Osteocyte (in vitro differentiated cells): ENCODE measurements at places on chromosomes 16 and 17.

- peaks cover 18% of the 10 kb centered on the region for H3K4me1 ChIP-seq
- H3K27me3 ChIP-seq: no peaks in the 10 kb centered on the region
- peak overlapping the region; percentile 48 for H3K4me3 ChIP-seq
- peak overlapping the region; percentile 70 for H3K27ac ChIP-seq
- no peaks in the 10 kb centered on the region for H3K36me3 ChIP-seq
Measured at GRCh38 chr17:15377616-15378015, 36.2 kb upstream of the TEKT3 start.

DNA sequence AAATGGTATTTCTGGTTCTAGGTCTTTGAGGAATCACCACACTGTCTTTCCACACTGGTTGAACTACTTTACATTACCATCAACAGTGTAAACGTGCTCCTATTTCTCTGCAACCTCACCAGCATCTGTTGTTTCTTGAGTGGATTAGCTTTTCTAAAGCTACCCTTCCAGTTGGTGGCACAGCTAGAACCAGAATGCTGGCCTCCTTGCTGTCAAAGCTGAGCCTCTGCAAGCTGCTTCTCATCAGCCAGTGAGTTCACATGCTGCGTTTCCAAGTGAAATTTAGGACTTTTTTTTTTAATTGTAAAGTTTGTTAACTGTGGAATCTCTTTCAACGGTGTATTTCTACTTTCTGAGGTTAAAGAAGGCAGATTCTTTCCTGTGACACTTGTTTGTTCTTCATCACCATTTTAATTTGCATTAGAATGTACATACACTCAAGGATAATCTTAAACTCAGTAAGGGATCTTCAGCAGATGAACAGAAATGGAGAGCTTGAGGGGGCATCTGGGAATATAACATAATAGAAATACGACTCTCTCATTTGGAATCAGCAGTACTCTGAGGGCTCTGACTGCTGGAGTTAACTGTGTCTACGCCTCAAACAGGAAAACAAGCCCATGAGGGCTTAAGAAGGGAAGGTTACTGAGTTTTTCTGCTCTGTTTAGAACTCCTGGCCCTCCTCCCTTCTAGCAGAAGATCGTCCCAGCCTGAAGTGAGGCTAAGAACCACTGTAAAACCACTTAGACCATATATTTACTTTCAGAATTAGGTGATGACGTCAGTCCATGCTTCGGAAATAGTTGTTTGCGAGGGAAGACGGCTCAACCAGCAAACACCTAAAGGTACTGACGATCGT, 148.4 kb upstream of the FAM20A start:
- H3K4me1 ChIP-seq: no peaks in the 10 kb centered on the region
- no peak overlapping the region for H3K4me3 ChIP-seq
- peaks cover 5% of the 10 kb centered on the region for H3K27me3 ChIP-seq
- H3K27ac ChIP-seq: no peak overlapping the region

DNA sequence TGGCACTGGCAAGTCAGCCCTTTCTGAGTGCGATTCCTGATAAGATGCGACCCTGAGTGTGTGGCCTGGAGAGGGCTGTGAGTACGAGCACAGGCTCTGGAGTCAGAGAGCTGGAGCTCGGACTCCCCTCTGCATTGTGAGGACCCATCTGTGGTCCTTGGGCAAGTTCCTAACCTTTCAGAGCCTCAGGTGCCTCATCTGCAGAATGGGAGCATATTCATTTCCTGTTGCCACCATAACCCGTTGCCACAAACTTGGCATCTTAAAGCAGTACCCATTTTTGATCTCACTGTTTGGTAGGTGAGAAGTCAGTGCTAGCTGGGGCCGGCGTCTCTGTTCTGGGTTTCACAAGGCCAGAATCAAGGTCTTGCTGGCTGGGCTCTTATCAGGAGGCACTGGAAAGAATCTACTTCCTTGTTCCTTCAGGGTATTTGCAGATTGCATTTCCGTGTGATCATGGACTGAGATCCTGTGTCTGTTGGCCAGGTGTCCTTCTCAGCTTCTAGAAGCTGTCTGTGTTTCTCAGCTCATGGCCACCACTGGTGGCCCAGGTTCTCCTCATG, 20.2 kb downstream of the KNOP1 start:
- no peaks in the 10 kb centered on the region for H3K27me3 ChIP-seq
- H3K36me3 ChIP-seq: peaks cover 29% of the 10 kb centered on the region
- H3K27ac ChIP-seq: no peak overlapping the region
- no peak for DNase-seq

DNA sequence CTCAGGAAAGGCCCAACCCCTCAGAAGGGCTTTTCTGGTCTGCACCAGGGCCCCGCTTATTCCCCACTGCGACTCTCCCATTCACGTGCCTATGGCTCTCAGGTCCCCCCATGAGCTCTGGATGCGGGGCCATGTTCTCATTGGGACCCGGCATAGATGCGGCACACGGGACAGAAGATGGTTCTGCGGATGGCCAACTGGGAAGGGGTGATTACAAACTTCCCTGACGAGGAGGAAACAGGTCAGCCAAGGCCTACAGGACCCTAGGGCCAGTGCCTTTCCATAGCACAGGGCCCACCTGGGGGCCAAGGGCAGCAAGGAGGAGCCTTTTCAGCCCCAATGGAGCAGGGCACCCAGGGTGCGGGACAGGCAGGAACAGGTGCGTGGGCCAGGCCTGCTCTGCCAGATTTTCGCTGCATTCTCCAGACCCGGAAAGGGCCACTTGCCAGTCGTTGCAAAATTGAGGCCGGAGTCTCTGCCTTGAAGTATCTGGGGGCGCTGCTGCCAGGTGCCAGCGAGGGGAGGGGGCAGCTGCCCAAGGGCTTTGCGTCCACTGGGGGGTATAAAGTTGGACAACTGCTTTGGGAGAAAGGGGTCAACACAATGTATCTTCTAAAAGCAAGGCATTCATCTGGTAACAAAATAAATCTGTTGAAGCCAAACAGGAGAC, 20.5 kb downstream of the SLC7A5 start:
- H3K4me1 ChIP-seq: peaks cover 75% of the 10 kb centered on the region
- H3K27me3 ChIP-seq: no peaks in the 10 kb centered on the region
- H3K27ac ChIP-seq: no peak overlapping the region
- no peak overlapping the region for H3K4me3 ChIP-seq
- peaks cover 28% of the 10 kb centered on the region for H3K36me3 ChIP-seq

GRCh38 chr17:42184713-42185620, at the start of gene HCRT:
Gene HCRT (minus strand): TSS chr17:42185452. CDS start chr17:42185365, 87 bp downstream.
- peaks cover 22% of the 10 kb centered on the region for H3K4me1 ChIP-seq
- no peak within 1 kb of the TSS for H3K27ac ChIP-seq
- H3K4me3 ChIP-seq: peak within 1 kb of the TSS; percentile 60
- no peak for DNase-seq
- peaks cover 25% of the 10 kb centered on the region for H3K27me3 ChIP-seq
- H3K36me3 ChIP-seq: no peaks in the 10 kb centered on the region

- H3K4me3 ChIP-seq: no peak overlapping the region
- no peaks in the 10 kb centered on the region for H3K27me3 ChIP-seq
- no peaks in the 10 kb centered on the region for H3K4me1 ChIP-seq
- DNase-seq: peak; percentile 84
- H3K36me3 ChIP-seq: no peaks in the 10 kb centered on the region
Measured at GRCh38 chr17:22703204-22703603, 1010.9 kb downstream of the KCNJ18 start.

DNA sequence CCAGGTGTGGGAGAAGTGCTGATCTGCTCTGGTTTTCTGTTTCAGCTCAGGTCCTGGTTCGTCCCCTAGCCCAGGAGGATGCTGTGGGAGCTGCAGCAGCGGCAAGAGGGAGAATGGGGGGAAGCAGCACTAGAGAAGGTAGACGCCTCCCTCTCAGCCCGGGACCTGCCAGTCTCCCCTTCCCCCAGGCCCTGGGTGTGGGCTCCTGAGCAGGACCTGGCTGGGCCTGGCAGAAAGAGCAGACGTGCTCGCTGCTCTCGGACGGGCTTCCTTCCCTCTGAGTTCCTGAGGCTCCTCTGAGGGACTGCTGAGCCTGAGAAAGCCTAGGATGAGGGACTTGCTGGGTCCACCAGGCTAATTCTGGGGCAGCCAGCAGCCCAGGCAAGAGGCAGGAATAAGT, 3.1 kb downstream of the PRCD start:
- H3K27ac ChIP-seq: no peak overlapping the region
- DNase-seq: no peak
- H3K4me1 ChIP-seq: peaks cover 30% of the 10 kb centered on the region
- no peaks in the 10 kb centered on the region for H3K27me3 ChIP-seq
- H3K4me3 ChIP-seq: no peak overlapping the region

DNA sequence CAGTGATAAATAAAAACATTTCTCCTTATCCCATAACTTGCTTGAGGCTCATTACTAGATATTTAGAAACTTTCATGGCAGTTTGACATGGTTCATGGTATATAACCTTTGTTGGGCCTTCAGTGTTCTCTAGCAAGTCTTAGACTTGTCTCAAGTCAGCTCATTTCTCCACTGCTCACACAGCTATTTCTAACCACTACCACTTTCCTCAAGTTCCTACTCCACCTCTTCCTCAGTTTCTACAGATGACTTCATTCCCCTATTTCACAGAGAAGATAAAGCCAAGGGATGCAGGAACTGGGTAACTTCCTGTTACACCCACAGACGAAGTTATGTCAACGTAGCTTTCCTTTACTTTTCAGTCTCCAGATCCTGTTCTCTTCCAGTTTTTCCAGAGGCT, 23.2 kb downstream of the NLK start:
- H3K4me1 ChIP-seq: peaks cover 2% of the 10 kb centered on the region
- no peaks in the 10 kb centered on the region for H3K27me3 ChIP-seq
- no peaks in the 10 kb centered on the region for H3K36me3 ChIP-seq
- no peak for DNase-seq

DNA sequence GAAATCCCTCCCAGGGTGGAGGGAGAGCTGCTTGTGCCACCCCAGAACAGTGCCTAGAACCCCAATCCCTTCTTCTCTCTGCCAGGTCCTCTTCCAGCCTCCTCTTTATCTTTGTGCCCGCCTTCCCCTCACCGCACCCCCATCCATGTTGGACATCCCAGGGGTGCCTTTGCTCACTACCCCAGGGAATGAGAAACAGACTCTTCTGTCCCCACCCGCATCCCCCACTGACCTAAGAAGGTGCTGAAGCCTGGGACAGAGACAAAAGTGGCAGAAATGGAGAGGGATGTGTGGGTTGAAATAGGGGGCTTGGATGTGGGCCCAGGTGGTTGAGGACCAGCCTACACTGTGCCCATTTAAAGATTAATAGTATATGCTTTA, 17.0 kb downstream of the ALOX15B start:
- H3K27me3 ChIP-seq: peaks cover 49% of the 10 kb centered on the region
- no peak overlapping the region for H3K4me3 ChIP-seq
- H3K27ac ChIP-seq: no peak overlapping the region
- DNase-seq: no peak
